ENCODE measurements at places on chromosomes 11 and 22.

GRCh38 chr11:101096036-101096704 lies 33.4 kb downstream of the PGR start:
- no peak for DNase-seq

- DNase-seq: no peak
These were observed 26.3 kb downstream of the MEI1 start for GRCh38 chr22:41725510-41726110.

- no peak for DNase-seq
These were observed 441.3 kb upstream of the API5 start for GRCh38 chr11:42870480-42870879.

DNA sequence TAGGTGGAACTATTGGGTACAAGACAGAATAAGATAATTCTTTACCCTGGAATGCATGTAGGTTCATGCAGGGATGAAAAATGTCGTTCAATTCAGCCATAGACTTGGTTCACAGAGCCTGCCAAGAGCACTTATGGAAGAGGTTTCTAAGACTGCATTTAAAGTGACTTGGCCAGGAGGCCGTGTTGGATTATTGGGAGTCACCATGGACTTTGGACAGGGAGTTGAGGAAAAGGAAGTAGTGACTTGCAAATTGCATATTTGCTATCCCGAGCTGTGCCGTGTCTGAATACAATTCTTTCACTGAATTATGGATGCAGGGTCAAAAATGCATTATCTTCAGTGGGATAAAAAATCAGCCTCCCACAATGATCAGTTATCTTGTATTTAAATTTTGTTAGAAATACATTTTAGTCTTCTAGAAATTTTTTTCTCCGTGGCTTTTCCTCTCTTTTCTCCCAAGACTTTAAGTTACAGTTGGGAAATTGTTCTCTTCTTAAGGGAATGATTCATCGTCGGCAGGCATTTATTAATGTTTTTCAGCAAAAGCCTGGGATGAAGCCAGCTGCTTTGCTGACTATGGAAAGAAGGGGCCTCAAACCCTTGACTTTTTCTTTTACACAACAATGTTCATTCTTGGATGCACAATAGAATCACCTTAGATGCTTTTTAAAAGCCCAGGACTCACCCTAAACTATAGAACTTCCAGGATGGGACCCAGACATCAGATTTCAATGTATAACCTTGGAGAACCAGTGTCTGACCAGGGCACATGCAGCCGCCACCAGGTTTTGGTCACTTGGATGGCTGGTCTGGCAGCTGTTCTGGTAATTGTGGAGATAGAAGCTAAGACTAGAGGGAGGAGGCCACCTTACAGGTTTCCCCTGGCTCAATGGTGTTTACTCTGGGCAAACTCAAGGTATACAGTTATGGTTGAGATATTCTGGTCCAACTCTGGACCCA lies 70.8 kb downstream of the FAT3 start:
- DNase-seq: peak; percentile 78

GRCh38 chr11:933142-933851 lies 7.6 kb downstream of the AP2A2 start:
- DNase-seq: no peak

- DNase-seq: no peak
These were observed 256.9 kb upstream of the SESN3 start for GRCh38 chr11:95487938-95488337.

- DNase-seq: no peak
These were observed 33.8 kb downstream of the RASSF10 start for GRCh38 chr11:13042873-13043342.

GRCh38 chr11:86559311-86559945 lies 113.0 kb downstream of the ME3 start:
- DNase-seq: peak; percentile 86

DNA sequence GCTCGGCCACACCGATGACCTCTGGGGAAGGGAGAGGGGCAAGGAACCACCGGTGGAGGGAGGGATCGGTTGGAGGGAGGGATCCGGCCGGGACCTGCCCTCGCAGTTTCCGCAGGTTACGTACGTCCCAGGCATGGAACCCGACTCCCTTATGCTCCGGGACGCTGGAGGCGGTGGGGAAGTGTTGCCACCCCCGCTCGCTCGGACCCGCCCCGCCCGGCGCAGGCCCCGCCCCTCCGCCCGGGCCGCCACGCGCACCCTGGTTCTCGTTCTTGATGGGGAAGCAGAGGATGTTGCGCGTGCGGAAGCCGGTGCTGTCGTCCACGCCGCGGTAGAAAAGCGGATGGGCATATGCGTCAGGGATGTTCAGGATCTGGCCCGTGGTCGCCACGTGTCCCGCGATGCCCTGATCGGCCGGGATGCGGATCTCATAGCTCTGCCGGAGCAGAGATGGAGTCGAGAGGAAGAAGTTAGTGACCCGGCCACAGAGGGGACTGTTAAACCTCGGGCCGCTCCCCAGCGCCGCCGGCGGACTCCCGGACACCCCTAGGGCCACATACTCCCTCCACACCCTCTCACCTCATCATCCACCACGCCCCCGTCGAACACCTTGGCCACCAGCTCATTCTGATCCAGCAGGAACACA lies 89.8 kb downstream of the PDE2A start:
- DNase-seq: peak; percentile 5

DNA sequence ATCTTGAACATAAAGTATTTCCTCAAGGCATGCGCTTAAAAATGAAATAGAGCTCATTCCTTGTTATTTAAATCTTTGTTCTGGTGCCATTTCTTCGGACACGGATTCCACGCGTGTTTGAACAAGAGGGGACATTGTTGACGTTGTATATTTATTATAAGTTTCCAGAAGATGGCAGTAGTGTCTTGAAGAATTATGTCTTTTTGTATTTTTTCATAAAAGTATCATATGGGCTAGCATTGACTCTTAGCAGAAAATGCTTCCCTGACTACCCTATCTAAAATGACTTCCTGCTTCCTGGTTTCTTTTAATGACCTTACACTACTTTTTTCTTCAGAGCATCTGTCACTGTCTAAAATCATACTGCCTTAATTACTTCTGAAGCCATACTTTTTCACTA lies 20.4 kb downstream of the BIRC2 start:
- peak; percentile 8 for DNase-seq

DNA sequence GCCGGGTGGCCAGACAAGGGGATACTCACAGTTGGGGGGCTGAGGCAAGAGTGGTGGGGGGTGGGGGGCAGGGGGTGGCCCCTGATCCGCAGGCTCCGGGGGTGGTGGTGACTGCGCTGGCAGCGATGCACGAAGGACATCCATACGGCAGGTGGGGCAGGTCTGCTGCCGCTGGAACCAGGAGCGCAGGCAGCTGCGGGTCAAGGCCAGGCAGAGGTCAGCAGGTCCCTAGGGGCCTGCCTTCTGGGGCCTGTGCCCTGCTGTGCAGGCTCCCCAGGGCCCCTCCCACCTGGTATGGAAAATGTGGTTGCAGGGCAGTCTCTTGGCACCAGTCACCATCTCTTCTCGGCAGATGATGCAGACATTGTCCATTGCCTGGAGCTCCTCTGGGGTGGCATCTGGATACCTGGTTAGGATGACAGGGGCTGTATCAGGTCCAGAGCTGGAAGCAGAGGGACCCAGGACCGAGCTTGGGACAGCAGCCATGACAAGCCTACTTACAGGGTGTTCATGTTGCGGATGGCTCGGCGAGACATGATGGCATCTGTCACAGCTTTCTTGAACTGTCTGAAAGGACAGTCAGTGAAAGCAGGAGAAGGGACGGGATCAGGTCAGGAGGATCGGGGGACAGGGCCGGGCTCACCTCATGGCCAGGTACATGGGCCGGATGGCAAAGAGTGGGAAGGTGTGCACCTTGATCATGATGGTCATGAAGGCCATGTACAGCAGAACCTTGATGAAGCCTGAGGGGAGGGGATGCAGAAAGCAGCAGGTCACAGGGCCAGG lies 3.5 kb downstream of the SYVN1 start:
- no peak for DNase-seq

GRCh38 chr22:20788627-20789344 lies 14.9 kb downstream of the SERPIND1 start:
- DNase-seq: no peak

DNA sequence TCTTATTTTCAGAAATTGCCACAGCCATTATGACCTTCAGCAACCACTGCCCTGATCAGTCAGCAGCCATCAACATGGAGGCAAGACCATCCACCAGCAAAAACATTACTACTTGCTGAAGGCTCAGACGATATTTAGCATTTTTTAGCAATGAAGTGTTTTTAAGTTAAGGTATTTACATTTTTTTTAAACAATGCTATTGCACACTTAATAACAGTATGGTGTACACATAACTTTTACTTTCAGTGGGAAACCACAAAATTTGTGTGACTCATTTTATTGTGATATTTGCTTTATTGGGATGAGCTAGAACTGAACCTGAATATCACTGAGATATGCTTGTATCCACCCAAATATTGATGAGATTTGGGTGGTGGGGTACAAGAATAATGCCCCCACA lies 110.9 kb downstream of the TSPAN18 start:
- peak; percentile 81 for DNase-seq

DNA sequence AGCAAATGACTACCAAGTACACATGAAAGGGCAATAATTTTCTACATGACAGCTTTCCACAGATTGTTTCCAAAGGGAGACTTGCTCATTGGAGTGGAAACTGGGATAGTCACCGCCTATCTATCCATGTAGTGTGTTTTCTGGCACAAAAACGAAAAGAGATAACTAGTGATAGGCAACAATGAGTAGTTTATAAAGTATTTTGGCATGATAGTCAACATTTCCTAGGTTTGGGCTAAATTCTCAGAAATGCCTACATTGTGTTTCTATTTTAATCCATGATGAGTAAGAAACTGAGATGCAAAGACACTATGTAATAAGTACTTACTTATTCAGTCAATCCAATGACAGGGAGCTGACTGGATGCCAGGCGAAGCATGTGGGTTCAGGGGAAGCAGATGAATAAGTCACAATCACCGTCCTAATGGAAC lies 1129.1 kb downstream of the DLG2 start:
- peak; percentile 87 for DNase-seq

DNA sequence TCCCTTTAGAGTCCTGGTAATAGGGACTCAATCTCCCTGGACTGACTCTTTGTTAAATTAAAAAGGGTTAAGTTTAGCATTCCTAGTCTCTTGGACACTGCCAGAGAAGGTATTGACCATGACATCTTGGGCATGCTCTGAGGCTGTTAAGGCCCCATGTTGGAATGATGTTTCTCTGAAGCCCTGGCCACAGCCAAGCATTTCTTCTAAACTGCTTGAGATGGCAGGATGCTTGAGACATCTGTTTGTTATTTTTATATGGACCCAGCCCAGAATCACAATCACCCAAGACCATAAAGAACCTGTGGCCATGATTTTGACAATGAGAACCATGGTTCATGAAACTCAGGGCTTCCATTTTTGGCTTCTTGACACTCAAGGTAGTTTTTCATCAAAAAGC lies 5.5 kb upstream of the ANKK1 start:
- DNase-seq: no peak

GRCh38 chr11:111977146-111978027 lies 40.2 kb downstream of the DIXDC1 start:
- peak; percentile 34 for DNase-seq

- no peak for DNase-seq
These were observed 124.2 kb downstream of the CCDC34 start for GRCh38 chr11:27238811-27239210.

DNA sequence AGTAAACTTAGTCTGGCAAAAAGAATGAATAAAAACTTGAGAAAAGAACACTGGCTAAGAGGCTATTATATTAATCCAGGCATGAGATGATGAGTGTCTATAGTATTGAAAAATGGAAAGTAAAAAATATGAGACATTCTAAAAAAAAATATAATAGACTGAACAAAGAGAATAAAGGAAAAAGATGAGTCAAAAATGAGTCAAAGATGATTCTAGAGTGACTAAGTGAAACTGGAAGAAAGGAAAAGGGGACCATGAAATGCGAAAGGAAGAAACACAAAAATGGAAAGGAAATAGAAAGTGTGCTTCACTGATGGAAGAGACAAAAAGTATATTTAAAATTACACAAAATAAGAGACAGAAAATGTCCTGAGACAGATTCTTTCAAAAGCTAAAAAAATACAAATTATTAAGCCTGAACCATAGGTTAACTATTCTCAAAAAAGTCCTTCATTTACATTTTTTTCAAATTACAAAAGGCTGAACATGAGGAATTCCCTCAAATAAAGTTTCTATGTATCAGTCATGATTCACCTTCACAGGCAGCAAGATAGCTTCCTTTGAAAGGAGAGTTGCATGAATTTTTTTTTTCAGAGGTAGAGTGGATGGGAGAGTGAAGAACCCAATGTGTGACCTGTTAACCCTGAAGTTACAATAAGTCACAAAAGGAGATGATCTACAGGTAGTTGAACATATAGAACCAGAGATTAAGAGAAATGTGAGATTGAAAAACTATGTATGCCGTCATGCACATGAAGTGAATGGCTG lies 75.2 kb downstream of the EIF3M start:
- peak; percentile 38 for DNase-seq

DNA sequence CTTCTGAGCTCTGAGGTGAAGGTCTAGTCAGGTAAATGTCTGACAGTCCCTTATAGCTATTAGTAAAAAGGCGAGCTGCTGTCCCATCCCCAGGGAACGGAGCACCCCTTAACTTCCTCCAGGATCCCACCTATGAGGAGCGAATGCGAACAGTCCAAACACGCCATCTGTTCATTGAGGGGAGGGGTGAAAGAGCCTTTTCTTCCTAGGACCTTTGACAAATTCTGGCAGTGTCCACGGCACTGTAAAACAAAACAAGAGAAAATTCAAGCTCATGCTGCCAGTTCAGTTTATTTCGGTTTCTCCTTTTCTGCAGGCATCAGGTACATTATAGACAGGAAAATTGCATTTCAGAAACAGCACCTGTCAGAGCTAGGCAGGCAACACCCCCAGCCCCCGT lies 253.8 kb upstream of the CADM1 start:
- no peak for DNase-seq

GRCh38 chr11:126391286-126391954 lies 35.9 kb downstream of the ST3GAL4 start:
- DNase-seq: no peak

DNA sequence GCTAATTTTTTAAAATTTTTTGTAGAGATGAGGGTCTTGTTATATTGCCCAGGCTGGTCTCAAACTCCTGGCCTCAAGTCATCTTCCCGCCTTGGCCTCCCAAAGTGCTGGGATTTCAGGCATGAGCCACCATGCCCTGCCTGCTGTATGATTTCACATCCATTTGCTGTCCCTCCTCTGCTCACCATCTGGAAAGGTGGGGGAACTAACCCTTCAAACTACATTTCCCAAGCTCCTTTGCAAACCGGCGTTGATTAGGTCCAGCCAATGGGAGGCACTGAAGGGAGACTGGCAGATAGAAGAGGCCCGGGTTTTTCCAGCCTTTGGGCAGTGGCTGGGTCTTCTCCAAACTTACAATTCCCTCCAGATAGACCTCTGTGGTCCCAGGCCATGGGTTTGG lies 19.3 kb downstream of the RFPL1 start:
- DNase-seq: peak; percentile 33
